Stimulated activated CD8-positive, alpha-beta memory T cell treated with anti-CD3 and anti-CD28 coated beads, Interleukin-7, amount 100 ng/mL, for 1 hour (primary cell): ENCODE measurements at places on chromosomes 2 and 18.

GRCh38 chr2:233217892-233218377, 33.5 kb upstream of the ATG16L1 start:
- no peak for DNase-seq

DNA sequence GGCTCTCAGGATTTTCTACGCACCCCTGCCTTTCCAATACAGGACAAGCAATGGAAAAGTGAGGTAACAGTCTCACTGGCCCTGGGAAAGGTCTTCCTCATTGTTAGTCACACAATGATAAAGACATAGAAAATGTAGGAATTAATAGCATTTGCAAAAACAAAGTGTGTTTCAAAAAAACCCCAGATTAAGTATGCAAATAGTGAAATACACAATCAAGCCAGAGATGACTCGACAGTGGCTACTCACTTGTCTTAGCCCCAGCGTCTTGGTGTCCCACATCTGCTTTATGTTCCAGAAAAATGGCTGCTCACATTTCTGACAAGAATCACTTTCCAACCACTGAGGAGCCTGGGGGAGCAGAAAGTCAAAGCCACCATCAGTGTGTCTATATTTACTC, 47.0 kb upstream of the AP1S3 start:
- no peak for DNase-seq

DNA sequence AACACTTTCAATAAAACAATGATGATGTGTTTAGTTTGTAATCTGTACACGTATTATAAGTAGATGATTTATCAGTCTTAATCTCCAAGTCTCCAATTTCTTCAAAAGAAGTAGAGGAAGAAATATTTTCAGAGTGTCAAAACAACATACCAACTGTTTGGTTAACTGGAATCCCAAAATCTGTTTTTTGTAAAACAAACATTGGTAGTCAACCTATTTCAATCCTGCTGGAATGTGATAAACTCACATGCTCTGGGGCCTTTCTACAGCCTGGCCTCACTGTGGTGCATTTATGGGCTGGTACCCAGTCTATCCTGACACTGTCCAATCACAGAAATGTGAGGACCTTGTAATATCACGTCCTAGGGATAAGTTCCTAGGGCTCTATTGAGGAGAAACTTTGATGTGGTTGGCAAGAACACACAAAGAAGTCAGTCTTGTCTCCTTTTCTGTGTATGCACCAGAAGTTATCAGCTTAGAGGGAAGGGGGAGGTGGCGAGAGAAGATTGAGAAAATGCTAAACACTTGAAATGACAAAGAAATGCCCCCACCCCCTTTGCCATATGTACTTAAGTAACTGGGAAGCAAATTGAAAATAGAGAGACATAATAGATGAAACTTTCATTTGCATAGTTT, 47.2 kb downstream of the PRKRA start:
- DNase-seq = no peak

GRCh38 chr2:178333851-178334250, 117.1 kb downstream of the PRKRA start:
- DNase-seq = no peak

GRCh38 chr2:111919365-111919764, 21.0 kb downstream of the MERTK start:
- no peak for DNase-seq

GRCh38 chr2:11330457-11331142, 13.8 kb downstream of the ROCK2 start:
- no peak for DNase-seq

DNA sequence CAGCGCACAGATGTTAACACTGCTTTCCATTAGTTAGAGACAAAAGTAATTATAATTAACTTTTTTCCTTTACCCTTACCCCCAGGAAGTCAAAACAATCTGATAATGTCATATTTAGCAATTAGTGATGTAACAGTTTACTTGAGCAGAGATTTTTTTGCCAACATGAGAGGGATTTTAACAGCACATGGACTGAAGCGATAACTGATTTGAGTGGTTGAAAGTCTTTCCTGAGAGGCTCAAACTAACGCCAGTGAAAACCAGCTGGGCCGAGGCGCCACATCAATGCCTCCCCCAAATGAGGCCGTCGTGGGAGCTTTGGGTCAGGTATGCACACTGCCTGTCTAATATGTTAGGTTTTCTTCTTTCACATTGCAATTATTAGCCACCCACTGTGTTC, 469.9 kb upstream of the SMIM21 start:
- no peak for DNase-seq

GRCh38 chr18:78242254-78242643, 737.4 kb upstream of the SALL3 start:
- no peak for DNase-seq

DNA sequence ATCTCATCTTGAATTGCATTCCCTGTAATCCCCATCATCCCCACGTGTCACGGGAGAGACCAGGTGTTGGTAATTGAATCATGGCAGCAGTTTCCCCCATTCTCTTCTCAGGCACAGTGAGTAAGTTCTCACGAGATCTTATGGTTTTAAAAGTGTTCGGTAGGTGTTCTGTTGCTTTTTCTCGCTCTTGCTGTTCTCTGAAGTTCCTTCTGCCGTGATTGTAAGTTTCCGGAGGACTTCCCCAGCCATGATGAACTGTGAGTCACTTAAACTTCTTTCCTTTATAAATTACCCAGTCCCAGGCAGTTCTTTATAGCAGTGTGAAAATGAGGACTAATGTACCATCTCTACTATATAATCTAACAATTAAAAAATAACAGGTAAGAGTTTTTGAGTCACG, 409.9 kb upstream of the NRXN1 start:
- DNase-seq = no peak

DNA sequence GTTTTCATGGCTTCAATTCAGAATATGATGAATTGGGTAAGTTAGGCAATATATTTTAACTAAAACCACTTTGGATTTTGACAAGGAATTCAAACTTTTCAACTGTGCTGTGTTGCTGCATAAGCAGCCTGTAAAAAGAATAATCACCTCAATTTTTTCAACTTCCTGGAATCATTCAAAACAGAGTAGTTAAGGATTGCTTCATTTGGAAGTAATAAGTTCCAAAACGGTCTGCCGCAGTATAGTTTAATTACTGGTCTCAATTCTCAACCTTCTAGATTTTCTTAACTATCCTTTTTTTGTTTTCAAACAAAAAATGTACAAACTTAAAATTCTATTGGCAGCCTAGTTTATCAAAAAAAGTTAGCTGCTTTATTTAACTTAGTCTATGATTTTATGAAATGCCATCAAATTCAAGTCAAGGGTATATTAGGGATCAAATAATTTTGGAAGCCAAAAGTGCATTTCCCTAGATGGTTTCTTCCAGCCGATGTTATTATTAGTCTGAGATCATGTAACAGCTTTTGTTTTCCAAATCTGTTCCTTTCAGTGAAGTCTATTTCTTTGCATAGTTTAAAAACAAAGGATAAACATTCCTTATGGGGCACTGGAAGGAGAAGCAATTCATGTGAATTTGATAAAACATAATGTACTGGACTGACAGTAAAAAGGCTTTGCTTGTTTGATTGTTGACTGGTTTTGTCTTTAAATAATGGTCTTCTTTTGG, 76.1 kb upstream of the ETAA1 start:
- DNase-seq = no peak

DNA sequence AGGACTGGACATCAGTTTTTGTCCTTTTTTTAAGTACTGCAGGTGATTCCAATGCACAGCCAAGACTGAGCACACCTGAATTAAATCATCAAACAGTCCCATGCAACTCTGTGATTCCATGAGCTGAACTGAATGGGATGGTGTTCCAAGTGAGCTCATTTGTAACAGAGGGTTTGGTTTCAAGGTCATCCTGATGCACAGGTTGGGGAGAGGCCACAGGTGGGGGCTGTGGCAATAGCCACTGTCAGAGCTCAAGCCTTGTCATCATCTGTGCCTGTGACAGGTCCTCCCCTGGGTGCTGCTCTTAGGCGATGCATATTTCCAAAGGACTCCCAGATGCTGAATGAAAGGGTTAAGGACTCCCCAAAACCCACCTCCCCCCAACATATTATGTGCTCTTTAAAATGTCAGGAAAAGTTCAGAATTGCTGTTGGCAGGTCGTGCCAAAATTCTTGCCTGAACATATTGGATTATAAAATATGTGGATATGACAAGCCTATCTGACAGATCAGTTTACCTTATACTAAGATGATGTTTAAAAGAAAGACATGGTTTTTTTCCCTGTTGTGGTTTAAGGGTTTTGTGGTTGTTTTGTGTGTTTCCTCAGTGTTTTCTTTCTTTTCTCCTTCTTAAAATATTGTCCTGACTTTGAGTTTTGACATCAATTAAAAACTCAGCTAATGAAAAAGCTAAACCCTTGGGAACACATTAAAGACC, 263.5 kb upstream of the SIX2 start:
- DNase-seq = no peak

- no peak for DNase-seq
Measured at GRCh38 chr18:79973517-79973916, 9.1 kb downstream of the HSBP1L1 start.

DNA sequence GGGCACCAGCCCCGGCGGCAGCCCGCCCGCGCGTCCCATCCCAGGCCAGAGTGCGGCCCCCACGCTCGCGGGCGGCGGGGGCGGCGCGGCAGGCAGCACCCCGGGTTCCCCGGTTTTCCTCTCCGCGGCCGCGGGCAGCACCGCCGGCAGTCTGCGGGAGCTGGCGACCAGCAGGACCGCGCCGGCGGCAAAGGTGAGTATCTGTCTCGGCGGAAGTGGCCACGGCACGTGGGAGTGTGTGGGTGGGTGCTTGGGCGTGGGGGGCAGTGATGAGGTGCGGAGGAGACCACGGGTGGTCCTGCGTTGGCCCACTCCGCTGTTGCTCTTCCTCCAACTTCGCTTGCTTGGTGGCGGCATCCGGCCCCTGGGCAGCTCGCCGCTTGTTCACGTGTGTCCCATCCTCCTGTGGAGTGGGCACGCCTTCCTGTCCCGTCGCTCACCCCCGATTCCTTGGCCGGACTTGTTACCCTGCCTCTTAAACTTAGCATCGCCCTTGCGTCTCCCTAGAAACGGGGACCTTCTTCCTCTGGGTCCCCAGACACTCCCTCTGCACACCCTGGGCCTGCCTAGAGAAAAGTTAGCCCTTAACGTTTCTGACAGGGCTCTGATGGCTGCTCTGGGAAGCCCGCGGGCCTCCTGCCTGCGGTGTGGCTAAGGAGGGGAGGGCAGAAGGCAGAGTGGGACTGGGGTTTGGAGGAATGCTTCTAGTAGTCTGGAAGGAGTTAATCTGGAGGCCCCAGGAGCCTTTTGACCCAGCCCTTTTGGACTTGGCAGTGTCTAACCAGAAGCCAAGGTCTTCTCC, 1.1 kb downstream of the SH3RF3 start:
- DNase-seq = no peak

GRCh38 chr18:47771922-47772321, 158.5 kb downstream of the SMAD2 start:
- no peak for DNase-seq
